Astrocyte of the spinal cord (primary cell): ENCODE measurements at places on chromosomes 1 and 21.

DNA sequence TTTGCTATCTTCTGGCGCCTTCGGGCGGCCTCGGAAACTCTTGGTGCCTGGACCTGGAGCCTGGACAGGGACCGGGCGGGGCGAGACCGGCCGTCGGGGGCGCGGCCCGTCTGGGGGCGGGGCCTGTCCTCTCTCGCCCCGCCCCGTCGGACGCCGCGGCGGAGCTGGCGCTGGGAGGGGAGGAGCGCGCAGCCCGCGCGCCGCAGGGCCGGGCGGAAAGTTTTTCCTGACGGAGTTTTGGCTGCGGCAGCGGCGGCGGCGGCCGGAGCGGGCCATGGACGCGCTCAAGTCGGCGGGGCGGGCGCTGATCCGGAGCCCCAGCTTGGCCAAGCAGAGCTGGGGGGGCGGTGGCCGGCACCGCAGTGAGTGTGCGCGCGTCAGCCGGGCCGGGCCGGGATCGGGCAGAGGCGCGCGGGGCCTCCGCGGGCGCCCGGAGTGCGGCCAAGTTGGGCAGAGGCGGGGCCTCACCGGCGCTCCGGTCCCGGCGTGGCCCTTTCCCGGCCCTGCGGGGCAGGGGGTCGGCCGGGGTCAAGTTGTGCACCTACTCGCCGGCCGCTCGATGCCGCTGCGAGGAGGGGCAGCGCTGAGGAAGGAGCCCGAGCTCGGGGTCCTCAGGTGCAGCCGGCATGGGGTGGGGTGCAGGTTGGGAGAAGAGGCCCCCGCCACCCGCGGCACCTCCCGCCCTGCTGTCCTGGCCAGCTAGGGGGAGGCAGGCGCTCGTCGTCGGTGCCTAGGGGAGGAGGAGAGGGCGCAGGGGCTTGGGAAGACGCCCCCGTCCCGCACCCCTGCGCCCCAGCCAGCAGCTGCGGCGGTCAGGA lies at the start of gene LDLRAP1:
TSS of gene LDLRAP1 (plus strand) at position 182 of the 818 bp plus-strand sequence. CDS start at position 275, 93 bp downstream.
- peak; percentile 70 for DNase-seq

- no peak for DNase-seq
Observed at GRCh38 chr1:183353597-183353996, 64.6 kb downstream of the NMNAT2 start.

GRCh38 chr1:38084700-38085099 lies 38.1 kb upstream of the POU3F1 start:
- DNase-seq: no peak

- DNase-seq: no peak
Observed at GRCh38 chr1:90457985-90458384, 259.1 kb downstream of the BARHL2 start.

DNA sequence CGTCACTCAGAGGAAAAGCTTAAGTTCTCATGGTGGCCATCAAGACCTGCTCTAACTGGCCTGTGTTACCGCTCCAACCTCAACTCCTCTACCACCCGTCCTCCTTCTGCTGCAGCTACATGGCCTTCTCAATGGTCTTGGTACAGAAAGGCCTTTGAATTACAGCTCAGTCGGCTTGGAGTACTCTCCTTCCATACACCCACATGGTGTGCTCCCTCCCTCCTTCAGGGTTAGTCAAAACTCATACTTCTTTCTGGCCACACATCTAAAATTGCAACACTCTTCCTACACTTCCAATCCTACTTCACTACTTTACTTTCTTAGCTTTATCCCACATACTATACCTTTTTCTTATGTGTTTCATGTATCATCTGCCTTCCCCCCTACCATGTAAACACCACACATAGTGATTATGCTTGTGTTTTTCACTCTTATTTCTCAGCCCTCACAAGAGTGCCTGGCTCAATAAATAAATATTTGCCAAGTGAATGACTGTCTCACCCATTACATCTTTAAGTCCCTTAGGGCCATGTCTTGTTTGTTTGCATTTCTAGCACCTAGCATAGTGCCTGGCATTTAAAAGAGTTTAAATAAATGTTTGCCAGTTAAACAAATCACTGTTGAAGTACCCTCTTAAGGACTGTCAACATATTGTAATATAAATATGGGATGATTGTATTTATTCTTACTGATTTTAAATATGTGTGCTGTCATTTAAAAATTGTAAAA lies 37.6 kb upstream of the HMCN1 start:
- DNase-seq: no peak

GRCh38 chr1:187696073-187696472 lies 867.3 kb downstream of the PLA2G4A start:
- DNase-seq: peak; percentile 51

DNA sequence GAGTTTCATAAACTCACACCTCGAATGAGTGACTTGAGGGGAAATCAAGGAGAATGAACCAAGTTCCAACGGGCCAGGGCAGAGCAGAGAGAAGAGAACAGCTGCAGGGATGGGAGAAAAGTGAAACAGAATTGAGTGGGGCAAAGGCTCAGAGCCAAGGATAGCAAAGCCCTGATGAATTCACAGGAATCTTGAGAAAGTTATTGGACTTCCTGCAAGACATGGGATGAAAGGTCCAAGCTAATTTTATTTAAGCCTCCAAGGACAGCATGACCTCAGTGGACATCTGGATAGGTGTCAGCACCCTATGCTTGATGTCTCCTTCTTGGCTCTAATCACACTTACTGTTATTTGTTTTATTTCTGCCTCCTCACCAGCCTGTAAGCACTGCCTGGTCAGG lies 43.0 kb upstream of the RAVER2 start:
- DNase-seq: no peak

DNA sequence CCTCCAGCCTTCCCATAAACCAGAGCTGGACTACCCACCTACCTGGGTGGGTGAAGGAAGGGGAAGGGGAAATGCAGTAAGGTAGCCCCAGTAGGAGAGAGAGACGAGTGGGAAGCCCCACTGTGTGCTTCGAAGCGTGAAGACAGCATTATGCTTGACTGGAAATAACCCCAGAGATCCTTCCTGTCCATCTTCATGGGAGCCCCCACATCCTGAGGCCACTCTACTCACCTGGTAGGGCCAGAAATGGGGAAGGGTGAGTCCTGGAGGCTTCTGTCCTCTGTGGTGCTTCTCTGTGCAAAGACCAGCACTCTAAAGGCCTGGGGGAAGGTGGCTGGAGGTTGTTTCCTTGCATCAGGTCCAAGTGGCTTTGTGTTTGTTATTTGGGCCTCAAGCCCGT lies 10.0 kb upstream of the RASSF5 start:
- DNase-seq: no peak

- DNase-seq: no peak
Observed at GRCh38 chr1:15212954-15213291, 34.1 kb upstream of the FHAD1 start.

DNA sequence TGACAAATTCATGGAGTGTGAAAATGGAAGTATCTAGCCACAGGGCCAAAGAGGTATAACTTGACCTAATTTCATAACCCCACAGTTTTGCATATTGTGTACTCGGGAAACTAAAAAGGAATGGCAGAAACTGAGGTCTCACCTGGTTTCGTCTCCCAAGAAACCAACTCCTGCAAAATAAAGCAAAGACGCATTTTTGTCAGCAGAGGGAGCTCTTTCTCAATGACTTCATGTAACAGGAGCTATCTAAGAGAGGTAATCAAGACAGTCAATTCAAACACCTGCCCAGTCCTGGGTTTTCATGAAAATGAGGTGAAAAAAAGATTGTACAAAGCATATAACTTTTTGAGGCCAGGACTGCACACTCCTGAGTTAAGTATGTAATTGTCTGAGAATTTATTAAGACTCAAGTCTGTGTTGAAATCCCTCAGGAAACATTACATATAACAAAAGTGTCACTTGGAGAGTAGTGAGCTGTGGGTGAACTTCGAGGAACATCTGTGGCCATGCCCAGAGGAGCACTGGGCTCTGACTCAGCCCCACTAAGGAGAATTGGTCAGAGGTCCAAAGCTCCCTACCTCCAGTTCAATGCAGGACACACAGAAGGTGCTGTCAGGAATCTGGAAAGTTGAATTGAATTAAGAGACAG lies 17.6 kb downstream of the FCRL4 start:
- peak; percentile 68 for DNase-seq

GRCh38 chr21:32710069-32710784 lies 17.6 kb downstream of the SYNJ1 start:
- DNase-seq: no peak

DNA sequence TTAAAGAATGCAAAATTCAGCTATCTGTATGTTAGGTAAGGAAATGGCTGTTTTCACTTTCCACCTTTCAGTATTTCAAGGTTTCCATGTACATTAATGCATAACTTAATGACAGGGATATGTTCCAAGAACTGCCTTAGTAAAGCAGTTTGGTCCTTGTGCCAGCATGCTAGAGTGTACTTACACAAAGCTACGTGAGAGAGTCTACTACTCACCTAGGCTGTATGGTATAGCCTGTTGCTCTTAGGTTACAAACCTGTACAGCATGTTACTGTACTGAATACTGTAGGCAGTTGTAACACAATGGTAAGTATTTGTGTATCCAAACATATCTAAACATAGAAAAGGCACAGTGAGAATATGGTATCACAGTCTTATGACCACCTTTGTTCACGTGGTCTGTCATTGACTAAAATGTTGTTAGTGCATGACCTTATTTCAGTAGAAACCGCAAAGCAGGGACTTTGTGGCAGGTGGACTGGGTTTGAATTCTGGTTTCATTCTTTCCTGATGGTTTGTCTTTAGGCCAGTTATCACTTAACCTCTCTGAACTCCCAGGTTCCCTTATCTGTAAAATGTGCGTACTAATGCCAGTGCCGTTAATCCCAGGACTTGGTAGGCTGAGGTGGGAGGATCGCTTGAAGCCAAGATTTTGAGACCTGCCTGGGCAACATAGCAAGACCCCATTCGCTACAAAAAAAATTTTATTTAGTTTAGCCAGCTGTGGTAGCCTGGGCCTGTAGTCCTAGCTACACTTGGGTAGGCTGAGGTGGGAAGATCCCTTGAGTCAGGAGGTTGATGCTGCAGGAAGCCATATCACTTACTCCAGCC lies 4.9 kb downstream of the SMYD2 start:
- DNase-seq: no peak

DNA sequence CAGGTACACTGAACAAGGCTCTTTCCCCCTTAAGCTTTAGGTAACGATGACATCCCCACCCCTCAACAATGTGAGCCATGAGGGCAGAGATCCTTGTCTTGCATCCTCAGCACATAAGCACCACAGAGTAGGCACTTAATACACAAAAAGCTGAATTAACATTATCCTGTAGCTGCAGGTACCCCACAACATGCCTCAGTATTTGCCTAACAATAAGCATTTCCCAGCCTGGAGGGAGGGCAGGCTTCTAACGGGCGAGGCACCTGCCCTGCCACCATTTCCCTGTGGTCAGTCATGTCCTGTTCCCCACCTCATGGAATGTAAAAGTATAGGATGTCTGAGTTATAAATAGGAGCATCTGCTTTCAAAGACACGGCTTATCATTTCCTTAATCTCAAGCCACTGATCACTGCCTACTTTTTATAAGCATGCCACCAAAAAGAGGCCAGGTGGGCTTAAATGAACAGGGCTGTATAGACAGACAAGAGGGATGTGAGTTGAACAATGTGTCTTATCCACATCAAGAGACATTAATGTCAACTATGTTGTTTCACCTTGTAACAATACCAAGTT lies 3.4 kb downstream of the CAPZB start:
- DNase-seq: no peak
